Heart right ventricle (tissue), 16 donors: ENCODE measurements at places on chromosomes 4 and X. TPM values are rescaled to one million over a fixed set of nuclear protein-coding genes. Genes with fewer than 3 reads are reported as not detected.

F8A2 gene
- total RNA-seq: not detected

TMPRSS11B gene
- not detected for total RNA-seq

PRR32 gene
- total RNA-seq: not detected

DNA sequence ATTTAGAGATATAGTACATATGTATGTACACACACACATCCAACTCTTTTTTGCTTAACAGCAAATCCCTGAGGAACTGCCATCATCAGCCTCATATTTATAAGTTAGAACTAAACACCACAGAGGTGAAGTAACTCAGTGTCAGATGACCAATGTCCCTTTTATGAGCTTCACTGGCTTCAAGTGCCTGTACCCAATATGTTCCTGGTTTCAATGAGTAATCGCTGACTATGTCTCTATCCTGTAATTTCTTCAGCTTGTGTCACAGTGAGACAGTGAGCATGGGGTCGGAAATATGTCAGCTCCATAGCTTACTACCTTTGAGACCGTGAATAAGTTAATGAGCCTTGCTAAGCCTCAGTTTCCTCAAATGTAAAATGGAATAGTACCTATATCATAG is 136.2 kb upstream of the RASGEF1B start:
- no peak for DNase-seq

DNA sequence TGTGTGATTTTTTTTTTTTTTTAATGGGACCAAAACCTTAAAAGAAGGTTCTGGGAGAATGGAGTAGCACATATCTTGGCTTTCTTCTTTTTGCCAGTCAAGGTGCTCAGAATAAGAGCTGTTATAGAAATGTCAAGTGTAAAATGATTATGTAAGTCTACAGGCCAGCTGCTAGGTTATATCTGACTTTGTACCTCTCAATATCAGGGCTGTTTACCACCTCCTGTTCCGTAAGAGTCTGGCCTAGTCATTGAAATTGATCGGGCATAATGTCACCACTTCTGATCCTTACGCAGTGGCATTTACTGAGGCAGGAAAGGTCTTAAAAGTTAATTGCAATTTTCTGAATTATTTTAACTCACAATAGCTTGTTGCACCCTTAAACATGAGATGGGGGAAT is 41.1 kb downstream of the LIMCH1 start:
- DNase-seq: no peak

DNA sequence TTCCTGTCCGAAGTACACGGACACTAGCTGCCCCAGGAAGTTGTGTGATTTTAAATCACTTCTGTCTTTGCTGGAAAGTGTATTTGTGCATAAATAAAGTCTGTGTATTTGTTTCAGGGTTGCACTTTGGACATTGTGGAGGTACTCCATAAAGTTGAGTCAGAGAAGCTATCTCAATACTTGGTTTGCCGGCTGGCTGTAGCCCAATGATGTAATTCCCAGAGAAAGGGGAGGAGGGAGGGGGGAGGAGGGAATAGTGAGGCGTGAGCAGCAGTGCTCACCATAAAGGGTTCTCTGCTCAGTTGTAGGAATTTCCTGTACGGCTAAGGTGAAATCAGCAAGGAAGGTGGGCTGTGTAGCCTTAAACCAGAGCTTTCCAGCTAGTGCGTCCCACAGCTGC is 7.5 kb downstream of the APEX2 start:
- no peak for DNase-seq

- DNase-seq: no peak
Measured at GRCh38 chrX:130330146-130330545, 9.6 kb upstream of the SLC25A14 start.

DNA sequence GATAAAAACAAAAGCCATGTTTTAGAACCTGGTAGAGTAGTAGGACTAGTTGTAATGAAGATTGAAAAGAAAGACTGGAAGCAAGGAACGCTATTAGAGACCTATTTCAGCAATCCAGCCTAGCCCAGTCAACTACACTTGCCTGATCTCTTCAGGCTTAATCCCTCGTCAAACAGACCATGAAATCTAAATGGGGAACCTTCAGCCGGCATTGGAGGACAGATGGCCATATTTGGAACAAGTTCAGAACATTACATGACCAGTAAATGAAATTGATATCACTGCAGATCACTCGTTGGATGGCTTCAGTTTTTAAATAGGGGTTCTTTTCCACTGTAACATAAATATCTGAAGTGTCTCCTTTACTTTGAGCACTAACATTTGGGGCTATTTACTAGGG is 84.8 kb upstream of the WDR44 start:
- no peak for DNase-seq
